Fibroblast of the conjunctiva (primary cell): ENCODE measurements at places on chromosomes 16 and 17.

GRCh38 chr16:68995011-68995504, 110.4 kb upstream of the HAS3 start:
- no peak for DNase-seq

DNA sequence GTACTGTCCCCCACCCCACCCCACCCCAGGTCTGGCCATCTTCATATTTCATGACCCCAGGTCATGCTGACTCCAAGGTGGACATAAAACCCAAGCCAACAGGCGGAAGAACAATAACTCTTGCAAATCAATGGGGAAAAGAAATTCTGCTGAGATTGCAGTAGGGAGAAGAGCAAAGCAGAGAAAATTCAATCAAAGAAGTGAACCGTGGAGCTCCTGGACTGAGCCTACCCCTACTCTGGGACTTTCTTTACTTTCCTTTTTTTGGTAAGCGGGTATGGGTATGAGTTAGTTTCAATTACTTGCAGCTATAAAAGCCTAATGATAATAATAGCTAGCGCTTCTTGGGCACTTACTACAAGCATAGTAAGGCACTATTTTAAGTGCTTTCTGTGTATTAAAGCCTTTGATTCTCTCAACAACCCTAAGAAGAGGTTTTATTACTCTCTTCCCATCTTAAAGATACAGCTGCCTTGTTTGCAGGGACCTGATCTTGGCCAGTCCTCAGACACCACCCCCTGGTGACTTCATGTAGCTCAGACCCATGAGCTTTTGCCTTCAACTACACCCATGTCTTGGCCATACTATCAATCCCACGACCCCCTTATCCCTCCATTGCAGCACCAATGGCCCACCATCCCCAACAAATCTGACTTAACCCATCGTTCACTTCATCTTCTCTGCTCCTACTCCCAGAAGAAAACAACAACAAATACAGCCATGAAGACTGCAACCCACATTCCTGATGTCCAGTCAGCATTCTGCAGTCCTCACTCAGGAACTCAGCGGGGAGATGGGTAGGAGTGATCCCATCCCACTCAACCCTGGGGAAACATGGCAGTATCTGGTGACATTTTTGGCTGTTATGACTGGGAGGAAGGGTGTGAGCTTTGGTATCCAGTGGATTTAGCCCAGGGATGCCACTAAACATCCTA, 4.4 kb downstream of the GGA2 start:
- no peak for DNase-seq

DNA sequence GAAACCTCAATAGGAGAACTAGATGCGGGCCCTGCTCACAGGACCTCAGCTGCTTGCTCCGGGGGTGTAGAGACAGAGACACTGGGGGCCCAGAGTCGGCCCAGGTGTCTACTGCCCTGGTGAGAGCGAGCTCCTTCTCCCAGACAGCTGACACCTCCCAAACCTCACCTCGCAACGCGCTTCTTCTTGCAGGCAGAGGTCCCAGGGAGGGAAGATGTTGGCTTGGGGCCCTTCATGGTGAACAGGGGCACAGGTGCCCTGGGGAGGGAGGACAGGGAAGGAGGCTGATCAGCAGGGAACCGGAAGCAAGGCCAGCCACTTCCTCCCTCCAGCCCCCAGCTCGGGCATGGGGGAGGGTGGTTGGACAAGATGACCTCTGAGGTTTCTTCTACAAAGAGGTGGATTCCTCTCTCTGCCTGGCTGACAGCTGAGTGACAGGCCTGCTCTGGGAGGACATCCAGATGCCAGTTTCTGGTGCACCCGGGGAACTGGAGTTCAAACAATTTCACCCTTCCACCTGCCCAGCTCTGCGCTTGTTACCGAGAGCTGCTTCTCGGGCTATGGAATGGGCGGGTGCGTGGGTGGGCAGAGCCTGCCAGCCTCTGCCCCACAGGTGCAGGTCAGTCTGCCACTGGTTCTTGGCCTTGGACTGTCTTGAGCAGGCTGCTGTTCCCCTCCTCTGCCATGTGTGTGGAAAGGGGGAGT, 11.7 kb upstream of the GFAP start:
- no peak for DNase-seq

DNA sequence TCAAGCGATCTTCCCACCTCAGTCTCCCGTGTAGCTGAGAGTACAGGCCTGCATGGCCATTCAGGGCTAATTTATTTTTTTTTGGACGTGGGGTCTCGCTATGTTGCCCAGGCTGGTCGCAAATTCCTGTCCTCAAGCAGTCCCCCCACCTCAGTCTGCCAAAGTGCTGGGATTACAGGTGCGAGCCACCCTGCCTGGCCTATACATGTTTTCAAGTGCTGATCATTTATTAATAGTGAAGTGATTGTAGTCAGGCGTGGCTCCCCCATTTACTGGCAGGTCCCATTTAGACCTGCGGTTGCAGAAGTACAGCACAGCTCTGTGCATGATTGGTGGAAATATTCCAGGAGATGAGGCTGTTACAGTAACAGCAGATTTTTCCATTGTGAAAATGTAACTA, 8.4 kb downstream of the FOXK2 start:
- DNase-seq = no peak

DNA sequence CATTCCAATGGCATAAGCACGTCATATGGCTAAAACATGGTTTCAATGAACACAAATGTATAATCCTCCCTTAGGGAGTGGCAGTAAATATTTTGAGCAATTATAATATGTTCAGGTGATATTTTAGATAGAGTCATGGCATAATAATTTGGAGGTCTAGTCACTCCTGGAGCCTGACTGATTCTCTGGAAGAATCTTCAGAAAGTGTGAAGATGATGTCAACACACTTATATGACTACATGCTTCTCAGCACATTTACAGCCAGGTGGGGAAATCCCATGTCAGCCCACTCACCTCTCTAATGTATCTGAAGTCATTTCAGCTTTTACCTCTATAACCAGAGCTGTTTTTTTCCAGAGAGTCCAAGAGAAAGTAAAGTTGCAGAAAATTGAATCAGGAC, 474.8 kb downstream of the SHISA9 start:
- no peak for DNase-seq

DNA sequence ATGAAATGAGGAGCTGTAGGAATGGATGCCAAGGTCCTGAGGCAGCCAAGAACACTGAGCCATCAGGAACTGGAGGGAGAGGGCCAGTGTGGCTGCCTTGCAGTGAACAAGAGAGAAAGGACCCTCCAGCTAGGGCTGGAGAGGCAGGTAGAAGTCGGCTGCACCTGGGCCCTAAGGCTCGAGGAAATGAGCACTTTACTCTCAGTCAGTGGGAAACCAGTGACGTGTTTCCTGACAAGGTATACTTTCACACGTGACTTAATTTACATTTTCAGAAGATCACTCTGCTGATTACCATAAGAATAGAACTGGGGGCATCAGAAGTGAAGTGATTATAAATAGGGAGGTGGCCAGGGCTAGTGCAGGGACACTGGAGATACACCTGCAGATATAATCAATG, 115.2 kb downstream of the C17orf67 start:
- no peak for DNase-seq

GRCh38 chr16:81587626-81588160, 143.1 kb downstream of the CMIP start:
- no peak for DNase-seq

- DNase-seq = no peak
These were observed 5.2 kb downstream of the CISD3 start for GRCh38 chr17:38735161-38735997.

DNA sequence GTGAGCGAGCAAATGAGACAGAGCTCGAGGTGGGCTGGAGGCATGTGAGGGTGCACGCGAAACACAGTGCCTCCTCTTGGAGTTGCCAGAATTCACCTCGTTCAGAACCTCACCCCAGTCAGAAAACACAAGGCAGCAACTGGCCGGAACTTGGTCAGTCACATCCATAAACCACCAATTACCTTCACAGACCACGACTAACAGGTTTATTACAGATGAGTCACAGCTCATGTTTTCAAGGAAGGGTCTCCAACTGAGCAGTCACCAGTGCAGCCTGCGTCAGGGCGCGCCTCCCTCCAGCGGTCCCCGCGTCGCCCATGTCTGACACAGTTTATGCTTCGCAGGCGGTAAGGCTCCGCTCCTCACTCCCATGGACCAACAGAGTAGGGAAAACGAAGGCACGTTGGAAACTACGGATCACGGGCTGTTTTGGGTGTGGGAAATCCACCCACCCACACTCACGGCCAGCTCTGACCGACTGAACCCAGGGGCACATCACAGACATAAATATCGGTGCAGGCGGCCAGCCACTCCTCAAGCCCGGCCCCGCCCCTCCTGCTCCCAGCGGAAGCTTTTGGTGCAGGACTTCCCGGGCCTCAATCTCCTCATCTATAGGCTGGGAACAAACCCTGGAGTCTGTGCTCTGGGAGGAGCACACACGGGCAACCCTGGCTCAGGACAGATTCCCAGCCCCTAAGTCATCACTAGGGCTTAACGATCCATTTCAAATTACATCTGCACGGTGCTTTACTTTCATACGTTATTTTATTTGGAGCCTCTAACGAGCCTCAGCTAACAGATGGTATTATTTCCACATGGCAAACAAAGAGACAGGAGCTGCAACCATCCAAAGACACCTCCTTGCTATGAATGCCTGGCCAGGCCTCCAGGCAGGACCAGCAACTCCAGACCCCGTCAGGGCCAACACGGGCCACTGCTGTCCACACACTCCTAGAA, 126.3 kb downstream of the ZNF778 start:
- DNase-seq = no peak
